A673 (cell line): ENCODE measurements at places on chromosomes 6 and 20.

- DNase-seq, result no peak
Measured at GRCh38 chr6:128241216-128241615, 279.2 kb downstream of the PTPRK start.

DNA sequence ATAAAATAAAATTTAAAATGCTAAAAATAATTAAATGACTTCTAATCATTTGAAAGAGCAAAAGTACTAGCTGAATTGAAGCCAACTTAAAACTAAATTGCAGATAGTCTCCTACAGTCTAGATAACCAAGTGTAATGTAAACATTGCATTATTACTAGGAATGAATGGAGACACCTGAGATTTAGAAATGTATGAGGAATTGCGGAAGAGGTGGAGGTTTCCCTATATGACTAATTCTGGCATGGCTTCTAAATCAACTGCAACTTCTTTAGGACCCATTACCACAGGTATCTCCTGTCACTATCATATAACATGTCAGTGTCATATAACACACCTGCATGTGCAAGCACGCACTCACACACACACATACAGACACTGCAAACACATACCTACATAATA, 13.2 kb upstream of the GPR6 start:
- DNase-seq, result no peak

GRCh38 chr6:61210549-61210948, 1075.5 kb downstream of the KHDRBS2 start:
- DNase-seq, result no peak

GRCh38 chr20:17093782-17094181, 133.1 kb upstream of the PCSK2 start:
- DNase-seq, result no peak

DNA sequence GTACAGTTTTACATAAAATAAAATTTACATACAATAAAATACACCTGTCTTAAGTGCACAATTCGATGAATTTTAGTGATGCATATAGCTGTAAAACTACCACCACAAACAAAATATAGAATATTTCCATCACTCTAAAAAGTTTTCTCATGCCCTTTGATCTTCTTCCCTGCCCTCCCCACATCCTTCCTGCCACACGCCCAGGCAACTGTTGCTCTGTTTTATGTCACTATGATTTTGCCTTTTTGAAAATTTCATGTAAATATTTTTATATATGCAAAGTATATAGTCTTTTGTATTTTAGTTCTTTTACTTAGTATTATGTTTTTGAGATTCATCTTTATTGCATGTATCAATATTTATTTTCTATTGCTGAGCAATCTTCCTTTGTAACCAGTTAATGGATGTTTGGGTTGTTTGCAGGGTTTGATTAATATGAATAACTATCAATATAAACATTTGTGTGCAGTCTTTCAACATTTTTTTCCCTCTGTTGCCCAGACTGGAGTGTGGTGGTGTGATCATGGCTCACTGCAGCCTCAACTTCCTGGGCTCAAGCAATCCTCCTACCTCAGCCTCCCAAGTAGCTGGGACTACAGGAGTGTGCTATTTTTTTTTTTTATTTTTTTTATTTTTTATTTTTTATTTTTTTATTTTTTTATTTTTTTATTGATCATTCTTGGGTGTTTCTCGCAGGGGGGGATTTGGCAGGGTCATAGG, 23.8 kb upstream of the SAMHD1 start:
- no peak for DNase-seq

DNA sequence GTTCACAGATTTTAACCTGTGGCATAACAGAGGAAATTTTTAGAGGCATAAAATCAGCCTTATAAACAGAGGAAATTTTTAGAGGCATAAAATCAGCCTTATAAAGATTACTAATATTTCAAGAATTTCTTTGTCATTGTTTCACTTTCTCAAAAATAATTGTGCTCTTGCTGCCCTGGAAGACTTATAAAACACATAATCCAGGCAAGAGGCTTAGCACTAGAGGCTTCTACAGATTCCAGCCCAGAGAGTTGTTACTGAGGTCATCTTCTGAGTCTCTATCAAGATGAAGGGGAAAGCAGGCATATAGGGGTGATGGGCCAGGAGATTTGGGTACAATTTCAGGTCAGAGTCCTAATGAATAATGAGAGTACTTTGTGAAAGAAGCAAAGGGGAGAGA, 85.7 kb downstream of the RFPL4B start:
- DNase-seq, result no peak

DNA sequence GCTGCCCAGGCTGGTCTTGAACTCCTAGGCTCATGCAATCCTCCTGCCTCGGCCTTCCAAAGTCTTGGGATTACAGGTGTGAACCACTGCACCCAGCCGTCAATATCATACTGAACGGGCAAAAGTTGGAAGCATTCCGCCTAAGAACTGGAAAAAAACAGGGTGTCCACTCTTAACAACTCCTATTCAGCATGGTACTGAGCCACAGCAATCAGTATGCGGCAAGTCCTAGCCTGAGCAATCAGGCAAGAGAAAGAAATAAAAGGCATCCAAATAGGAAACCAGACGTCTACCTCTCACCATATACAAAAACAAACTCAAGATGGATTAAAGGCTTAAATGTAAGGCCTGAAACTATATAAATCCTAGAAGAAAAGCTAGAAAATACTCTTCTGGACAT, 83.1 kb downstream of the FKBP5 start:
- no peak for DNase-seq

- DNase-seq, result no peak
Measured at GRCh38 chr6:45892696-45893245, 122.9 kb downstream of the CLIC5 start.

DNA sequence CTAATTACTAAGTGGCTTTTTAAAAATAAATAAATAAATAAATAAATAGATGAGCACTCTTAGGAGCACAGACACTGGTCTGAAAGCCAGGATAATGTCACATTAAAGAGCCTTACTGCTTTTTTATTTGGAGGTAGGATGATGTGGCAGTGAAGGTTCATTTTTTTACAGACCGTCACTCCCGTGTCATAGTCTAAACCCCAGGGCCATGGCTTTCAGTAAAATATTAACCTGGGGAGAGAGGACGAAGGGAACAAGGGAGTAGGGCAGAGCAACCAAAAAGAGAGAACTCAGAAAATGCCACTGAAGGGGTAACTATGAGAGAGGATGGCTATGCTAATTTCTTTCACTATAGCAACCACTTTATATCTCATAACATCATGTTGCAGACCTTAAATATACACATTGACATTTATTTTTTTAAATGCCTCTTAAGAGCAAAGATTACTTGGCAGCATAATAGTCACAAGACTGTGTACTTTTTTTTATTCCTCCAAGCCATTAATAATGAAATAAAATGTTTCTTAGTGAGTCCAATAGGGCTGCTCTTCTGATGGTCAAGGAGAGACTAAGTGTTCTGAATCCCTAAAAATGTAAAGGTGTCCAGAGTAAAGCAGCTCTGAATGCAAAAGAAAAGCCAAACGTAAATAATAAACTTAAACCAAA, 100.9 kb upstream of the SIM1 start:
- no peak for DNase-seq

GRCh38 chr20:2162125-2162822, 60.6 kb downstream of the STK35 start:
- DNase-seq, result no peak

DNA sequence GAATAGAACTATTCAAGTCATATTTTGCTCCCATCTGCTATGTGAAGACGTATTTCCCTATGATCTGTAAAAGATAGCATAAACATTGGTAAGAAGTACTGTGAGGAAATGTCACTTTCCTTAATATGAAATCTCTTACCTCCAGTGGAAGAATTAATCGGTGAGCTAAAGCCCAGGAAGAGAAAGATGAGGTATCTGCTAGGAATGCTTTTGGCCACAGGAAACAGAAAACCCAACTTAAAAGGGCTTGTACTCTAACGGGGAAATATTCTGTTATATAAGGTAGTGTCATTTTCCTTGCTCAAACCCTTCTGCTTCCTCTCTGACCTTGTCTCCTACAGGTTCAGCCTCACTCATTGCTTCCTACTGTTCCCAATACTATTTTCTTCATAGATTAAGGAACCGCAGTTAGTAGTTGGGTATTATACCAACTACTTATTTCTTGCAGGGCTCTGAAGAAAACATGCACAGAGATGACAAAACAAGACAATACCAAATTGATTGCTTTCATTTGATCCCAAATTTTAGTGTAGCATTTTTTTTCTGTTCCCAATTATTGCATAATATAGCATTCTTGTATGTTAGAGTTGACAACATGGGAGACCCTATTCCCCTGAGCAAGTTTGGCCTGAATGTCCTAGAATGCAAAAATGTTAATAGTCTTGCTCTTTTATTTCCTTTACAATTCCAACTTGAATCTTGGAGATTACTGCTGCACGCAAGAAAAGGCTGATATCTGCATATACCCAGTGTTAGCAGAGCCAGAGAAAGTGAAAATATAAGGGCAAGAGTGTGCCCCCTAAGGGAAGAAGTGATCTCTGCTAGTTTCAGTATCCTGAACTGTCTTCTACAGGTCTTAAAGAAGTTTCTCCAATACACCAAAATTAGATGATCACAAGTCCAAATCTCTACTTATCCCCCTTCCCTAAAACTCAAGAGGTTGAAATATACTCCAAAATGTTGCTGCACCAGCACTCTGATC, 65.3 kb downstream of the AFG1L start:
- no peak for DNase-seq

DNA sequence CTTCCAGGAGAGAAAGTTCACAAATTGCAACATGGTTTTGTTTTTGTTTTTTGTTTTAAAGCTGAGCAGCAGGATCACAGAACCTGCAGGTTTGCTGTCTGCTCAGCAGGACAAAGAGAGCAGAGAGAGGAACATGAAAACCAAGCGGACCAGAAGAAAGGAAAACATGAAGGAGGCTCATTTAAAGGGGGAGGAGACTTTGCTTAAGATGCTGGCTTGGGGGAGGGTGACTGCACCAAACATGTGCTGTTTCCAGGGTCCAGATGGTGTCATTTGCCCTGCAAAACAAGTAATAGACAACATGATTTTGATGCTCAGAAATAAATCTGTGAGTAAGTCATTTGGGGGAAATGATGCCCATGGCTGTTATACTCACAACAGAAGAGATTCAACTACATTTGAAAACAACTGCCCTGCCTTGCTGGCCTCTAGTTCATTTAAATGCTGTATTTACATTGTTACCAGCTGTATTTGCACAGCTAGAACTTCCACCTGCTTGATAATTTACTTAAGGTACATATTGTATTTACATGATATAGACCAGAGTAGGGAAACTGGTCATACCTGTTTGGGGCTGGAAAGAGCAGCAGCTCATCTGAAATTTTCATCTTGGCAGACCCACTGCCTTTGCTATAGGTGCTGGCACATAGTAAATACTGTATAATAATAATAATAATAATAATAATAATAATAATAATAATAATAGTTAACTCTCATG, 32.2 kb upstream of the CHD6 start:
- no peak for DNase-seq

- peak; percentile 21 for DNase-seq
Measured at GRCh38 chr6:132333639-132334520, 67.4 kb downstream of the MOXD1 start.

- DNase-seq, result no peak
Measured at GRCh38 chr6:81758221-81758620, 5.7 kb upstream of the TENT5A start.

- DNase-seq, result peak; percentile 23
Measured at GRCh38 chr6:159852877-159853276, 37.9 kb upstream of the MAS1 start.

GRCh38 chr6:127347178-127347577, 3.8 kb upstream of the ECHDC1 start:
- no peak for DNase-seq

- DNase-seq, result peak; percentile 7
Measured at GRCh38 chr6:127117979-127118297, 533 bp upstream of the RSPO3 start.

DNA sequence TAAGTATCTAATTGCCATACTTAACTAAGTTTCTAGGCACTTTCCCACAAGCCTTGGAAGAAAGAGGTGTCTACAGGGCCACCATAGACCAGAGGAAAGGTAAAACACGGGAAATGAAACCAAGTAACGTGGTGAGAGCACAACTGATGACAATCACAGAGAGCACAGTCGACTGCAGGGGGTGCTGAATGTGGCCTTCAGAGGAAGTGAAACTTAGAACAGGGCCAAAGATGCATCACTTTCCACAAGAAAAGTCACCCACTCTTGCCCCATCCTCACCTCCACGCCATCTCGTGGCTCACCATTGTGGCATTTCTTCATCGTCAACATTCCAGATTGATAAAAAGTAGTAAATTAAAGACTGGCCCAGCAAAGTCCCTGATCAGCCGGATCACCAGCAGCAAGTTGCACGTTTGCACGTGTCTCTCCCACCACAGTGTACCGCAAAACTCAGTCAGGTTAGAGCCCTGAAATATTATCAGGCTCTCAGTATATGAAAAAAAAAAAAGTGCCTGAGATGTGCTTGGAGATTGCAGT, 31.4 kb downstream of the HIVEP2 start:
- DNase-seq, result no peak

DNA sequence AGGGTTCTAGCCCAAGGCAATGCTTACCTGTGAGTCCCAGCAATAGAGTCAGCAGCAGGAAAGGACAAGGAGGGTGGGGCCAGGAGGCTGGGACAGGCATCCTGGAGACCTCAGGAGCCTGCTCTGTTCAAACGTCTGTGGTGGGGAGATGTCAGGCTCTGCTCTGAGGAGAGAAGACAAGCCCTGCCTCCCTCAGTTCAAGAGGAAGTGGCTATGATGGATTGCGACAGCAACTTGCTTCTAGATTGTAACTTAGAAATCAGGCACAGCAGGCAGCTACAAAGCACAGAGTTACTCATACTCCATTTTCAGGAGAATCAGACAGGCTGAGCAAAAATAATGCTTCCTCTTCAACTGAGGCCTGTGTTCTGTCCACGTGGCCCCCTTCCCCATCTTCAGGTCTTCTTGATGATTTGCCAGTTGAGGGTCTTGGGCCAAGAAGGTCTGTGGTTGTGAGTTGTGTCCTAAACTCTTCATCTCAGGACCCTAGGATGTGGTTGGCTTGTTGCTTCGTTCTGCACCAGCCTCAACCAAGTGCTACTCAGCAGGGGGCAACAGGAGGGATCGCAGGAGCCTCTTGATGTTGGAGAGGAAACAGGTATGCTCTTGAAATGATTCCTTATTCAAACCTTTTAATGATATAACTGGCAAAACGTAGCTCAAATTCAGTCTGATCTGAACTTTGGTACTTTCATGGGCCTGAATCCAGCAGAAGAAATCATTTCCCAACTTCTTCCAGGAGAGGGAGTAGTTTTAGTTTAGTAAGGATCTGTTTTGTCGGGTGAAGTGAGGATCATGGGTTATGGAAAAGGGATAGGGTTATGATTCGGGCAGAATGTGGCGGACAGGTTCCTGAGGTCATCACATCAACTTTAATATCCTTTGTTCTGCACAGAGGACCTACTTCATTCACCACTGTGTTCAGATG, 31.0 kb downstream of the SIRPB1 start:
- no peak for DNase-seq
